Right ventricle myocardium inferior (tissue), 1 donor: ENCODE measurements at places on chromosomes 1 and 21. TPM values are rescaled to one million over a fixed set of nuclear protein-coding genes. Genes with fewer than 3 reads are reported as not detected.

The MYCL gene
- 1.1 TPM for total RNA-seq

GRCh38 chr1:93031711-93032110 lies 47.4 kb upstream of the MTF2 start:
- DNase-seq, result no peak

GRCh38 chr1:150118716-150119115 lies 31.0 kb upstream of the PLEKHO1 start:
- no peak for DNase-seq

DNA sequence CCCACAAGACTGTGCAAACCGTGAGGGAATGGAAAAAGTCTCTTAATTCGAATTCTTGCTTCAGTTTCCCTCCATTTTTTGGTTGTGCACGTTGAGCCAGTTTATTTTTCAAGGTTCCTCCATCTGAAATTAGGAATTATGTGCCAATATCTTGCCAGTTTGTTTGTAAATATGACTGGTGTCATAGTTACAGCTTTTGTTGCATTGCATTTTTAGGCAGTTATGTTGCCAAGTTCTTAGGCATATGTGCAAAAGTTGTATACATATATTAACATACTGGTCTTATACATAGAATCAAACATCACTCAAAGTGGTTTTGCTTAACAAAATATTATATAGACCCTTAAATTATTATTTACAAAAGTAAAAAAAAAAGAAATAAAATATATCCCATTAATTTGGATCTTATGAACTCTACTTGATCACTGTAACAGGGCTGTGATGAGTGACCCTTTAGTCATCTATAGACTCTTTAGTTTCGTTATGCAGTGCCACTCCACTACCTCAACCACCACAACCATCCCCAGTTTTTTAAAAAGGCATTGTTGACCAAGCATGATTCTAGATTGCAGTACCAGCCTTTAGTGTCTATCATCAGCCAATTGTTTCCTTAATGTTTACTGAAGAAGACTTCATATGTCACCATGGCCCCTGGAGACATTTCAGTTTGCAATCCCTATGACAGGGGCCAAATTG lies 20.9 kb upstream of the DYNLT5 start:
- DNase-seq, result no peak

The CFAP107 gene
- total RNA-seq, result not detected
